NCI-H1436 (cell line): ENCODE measurements at places on chromosomes 5 and 9.

- no peak for DNase-seq
Measured at GRCh38 chr5:143056792-143057579, 286.8 kb downstream of the ARHGAP26 start.

DNA sequence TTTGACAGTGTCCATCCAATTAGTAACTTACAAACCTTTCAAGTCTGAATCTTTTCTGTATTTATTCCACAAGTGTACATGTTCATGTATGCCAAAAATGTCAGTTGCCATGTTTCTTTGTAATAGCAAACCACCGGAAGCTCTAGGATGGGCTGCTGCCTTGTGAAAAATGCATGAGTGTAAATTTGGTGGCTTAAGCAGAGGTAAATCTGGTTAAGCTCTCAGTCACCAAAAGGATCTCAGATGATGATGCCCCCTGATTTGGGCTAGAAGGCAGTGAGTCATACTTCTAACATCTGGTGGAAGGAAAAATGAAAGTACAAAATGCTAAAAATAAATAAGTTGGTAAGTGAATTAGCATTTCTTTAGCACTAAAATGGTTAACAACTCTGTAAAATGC lies 567.5 kb downstream of the ELAVL2 start:
- DNase-seq, result no peak

- no peak for DNase-seq
Measured at GRCh38 chr9:133139246-133140173, 18.5 kb upstream of the RALGDS start.

DNA sequence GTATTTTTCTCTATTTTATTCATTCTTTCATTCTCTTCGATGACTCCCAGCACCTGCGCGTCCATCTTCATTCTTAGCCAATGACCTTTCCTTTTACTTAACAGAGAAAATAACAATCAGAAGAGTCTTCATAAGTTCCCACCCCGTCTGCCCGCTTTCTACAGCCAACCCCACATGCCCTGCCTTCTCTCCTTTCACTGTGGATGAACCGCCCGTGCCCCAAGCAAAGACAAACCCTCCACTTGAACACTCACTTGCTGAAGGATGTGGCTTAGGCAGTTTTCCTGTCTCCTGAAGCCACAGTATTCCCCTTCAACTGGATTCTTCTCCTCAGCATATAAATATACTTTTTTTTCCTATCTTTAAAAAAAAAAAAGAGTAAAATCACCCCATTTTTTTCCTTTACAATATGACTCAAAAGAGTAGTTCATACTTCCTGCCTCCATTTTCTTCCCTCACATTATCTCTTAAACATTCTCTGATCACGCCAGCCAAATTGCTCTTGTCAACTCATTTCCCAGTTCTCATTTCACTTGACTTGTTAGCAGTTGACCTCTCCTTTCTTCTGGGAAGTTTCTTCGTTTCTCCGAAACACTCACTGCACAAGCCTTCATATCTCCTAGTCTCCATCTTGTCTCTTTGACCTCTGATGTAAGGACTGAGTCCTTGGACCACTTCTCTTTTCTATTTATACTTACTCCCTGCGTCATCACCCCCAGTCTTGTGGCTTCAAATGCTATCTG lies 11.1 kb downstream of the NIPSNAP3B start:
- no peak for DNase-seq

DNA sequence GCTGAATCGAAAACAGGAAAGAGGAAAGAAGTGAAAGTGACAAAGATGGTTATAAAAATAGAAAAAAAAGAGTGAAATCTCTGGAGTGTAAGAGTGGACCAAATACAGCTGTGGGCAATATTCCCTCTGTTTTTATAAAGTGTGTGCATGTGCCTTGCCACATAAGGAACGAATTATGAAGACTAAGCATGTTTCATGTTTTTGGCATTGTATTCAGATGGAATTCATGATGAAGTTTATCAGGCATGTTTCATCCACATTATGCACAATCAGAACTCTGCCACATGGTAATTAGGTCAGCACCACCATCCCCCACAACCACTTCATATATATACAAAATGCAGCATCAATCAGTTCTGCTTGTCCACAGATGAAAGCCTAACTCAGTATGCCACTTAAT lies 348.0 kb downstream of the ZNF608 start:
- DNase-seq, result no peak

GRCh38 chr5:69498384-69498783 lies 5.8 kb downstream of the OCLN start:
- no peak for DNase-seq

DNA sequence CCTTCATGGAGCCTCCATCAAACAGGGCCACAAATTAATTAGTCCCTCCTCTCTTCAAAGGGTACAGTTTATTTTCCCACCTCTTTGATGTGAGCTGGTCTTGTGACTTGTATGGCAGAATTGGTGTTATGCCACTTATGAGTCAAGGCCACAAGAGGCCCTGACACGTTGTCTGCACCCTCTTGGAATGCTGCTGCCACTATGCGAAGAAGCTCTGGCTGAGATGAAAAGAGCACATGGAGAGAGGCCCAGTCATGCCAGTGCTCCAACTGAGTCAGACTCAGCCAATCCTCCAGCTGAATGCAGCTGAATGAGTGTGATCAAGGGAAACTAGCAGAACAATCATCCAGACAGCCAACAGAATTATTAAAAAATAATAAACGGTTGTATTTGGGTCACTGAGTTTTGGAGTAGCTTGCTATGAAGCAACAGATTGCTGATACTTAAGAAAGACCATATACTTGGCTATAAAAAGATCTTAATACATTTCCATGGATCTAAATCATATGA lies 128.3 kb downstream of the MARCHF11 start:
- no peak for DNase-seq

DNA sequence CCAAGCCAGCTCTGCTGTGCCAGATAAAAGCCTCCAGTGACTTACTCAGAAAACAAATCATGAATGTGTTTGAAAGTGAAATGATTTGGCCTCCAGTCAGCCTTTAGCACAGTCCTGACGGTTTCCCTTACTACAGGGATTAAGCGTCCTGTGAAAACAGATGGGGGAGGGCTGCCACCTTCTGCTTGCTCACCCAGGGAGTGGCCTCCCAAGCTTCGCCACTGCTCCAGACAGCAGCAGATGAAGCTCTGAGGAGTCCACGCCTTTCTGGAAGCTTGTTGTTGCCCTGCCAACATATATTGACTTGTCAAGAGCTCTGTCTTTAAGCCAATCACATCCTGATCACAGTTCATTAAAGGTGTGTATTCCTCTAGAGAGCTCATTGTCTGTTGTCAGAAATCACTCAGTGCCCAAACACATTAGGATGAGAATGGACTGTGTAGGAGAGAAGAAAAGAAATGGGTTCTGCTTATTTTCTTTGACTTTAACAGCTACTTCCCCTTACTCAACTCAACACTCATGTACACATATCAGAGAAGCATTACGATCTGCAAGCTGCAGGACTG lies 4.9 kb upstream of the FYB1 start:
- no peak for DNase-seq

DNA sequence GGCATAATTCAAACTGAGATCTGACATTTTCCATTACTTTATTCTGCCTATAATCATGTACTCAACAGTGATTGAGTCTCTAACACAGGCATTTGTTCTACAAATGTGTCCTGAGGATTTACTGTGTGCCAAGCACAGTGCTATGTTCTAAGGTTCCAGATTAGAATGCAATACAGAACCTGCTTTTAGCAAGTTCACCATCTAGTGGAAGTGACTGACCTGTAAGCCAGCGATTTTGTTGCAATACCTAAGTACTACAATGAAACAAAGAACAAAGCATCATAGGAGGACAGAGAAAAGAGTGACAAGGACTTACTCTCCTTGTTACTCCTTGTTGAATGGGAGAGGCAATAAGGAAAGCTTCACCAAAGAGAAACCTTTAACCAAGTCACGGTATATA lies 348.1 kb downstream of the ELAVL2 start:
- no peak for DNase-seq

- DNase-seq, result no peak
Measured at GRCh38 chr9:129891569-129891968, 56.3 kb downstream of the USP20 start.

- DNase-seq, result no peak
Measured at GRCh38 chr9:35726931-35727330, 5.1 kb downstream of the TLN1 start.

DNA sequence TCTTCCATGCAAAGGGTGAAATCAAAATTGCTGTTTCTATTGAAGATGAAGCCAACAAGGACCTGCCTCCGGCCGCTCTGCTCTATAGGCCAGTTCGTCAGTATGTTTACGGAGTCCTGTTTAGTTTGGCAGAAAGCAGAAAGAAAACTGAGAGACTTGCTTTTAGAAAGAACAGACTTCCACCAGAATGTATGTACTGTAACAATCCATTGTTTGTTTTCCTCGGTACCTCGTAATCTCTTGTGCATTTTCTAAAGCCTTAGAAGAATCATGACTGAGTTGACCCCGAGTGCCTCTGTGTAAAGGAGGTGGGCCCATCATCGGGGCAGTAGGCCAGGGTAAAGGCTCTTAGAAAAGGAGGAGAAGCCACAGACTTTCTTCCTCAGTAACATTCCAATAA lies 44.2 kb upstream of the PHF2 start:
- DNase-seq, result no peak

DNA sequence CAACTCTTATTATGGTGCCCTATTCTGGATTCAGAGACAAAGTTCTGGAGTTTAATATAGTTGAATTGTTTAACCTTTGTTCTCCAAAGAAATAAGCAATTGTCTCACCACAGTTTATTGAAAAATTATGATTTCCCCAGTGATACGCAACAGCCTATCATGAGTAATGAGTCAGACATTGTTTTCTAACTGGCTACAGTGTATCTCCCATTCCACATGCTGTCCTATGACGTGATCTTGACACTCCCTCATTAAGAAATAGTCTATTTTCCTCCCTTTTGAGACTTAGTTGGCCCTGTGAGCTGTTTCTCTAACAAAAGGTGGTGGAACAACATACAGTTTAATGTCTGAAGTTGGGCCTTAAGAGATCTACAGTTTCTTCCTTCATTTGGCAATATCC lies 1290.6 kb upstream of the CDH6 start:
- DNase-seq, result no peak

- DNase-seq, result no peak
Measured at GRCh38 chr9:130199605-130200004, 27.4 kb downstream of the NCS1 start.

GRCh38 chr9:78026416-78026815 lies 5.2 kb downstream of the GNAQ start:
- DNase-seq, result no peak

- DNase-seq, result peak; percentile 22
Measured at GRCh38 chr5:13957032-13957645, 12.7 kb upstream of the DNAH5 start.

DNA sequence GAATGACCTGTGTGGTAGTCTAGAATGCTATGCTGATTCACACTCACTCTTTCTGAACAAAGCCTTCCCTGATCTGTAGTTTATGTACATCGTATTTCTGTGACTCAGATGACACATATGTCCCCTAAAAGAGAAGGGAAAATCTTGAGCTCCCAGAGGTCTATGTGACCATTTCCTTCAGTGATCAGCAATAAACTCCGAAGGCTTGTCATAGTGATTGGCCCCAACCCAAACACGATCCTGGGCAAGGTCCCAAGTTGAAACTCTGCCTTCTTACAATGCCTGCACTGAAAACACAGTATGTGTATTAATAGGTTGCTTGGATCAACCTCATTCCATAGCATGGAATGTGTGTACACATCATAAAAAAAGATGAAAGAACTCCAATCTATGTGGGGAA lies 685.8 kb downstream of the MAT2B start:
- DNase-seq, result no peak

- no peak for DNase-seq
Measured at GRCh38 chr9:2570615-2571479, 50.7 kb upstream of the VLDLR start.

DNA sequence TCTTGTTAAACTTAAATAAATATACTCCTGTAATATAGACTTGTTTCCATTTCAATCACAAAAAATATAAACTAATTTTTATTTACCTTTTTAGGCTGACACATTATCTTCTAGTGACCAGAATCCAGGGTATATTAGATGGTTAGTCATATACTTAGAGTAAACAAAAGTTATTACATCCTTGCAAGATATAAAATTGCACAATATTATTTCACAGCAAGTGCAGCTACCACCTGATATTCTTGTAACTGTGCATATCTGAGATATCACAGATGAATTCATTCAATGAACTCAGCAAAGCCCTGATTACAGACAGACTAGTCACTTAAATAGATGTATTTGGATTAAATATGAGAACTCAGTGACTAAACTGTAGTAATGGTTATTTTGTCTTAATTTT lies 25.6 kb upstream of the ARRDC3 start:
- DNase-seq, result no peak

DNA sequence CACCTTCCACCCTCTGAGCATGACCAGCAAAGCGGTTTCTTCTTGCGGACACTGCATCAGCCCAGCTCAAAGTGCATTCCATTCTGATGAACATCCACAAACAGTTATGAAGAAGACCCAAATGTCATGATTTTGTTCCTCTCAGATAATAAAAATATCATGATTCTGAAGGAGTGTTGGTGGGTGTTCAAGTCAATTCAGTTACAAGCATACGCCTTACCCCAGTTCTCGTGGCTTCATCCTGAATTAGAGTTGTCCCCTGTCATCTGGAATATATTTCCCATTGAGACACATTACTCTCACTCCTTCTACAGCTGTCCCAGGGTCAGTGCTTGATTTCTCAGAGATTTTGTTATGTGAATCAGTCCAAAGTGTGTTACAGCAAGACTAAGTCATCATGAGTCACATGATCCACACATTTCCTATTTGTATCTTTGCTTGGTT lies 325.4 kb downstream of the RFX3 start:
- no peak for DNase-seq

DNA sequence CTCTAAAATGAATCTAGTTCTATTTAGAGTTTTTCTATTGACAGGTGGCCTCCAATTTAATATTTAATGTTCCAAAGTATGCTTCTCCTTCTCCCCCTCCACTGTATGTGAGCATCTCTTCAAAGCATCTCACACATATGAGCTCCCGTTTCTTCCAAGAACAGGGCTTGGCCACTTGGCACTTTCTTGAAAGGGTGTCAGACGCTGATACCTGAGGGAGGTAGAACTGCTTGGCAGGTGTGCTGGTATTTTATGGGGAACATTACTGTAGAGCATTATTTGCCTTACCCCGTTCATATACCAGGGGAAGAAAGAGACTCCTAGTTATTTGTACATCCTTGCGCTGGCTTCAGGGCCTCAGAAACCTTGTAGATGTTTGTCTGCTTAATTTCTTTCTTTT lies 1.9 kb downstream of the RCL1 start:
- no peak for DNase-seq

DNA sequence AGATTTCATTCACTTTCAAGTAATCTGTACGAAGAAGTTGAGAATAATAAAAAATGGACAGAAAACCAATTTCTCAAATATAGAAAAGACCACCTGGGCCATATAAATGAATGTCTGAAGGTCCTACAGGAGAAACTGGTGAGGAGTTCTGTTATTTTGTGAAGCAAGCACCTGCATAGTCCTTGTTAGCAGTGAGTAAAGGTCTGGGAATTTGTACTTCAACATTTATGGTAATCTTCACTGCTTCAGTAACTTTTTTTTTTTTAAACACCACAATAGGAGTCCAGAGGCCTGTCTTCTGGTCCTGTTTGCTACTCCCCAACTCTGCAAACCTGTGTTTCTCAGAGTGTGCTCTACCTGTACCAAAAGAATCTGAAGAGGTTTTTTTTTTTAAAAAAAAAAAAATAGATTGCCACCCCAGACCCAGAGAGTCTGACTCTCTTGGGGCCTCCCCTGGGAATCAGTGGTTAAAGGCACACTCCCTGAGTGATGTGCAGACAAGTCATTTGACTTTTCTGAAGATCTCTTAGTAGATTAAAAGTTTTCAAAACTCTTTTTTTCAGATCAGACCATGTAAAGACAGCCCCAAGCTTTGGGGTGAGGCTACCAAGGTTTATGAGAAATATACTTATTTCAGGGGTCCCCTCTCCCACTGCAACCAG lies 55.5 kb downstream of the FAM81B start:
- no peak for DNase-seq

GRCh38 chr5:75536147-75536546 lies 24.5 kb downstream of the POLK start:
- DNase-seq, result no peak
